ENCODE measurements at places on chromosomes 1 and 21.
A peak's percentile ranks its signal among the peaks of the same experiment; 100 is the strongest.

DNA sequence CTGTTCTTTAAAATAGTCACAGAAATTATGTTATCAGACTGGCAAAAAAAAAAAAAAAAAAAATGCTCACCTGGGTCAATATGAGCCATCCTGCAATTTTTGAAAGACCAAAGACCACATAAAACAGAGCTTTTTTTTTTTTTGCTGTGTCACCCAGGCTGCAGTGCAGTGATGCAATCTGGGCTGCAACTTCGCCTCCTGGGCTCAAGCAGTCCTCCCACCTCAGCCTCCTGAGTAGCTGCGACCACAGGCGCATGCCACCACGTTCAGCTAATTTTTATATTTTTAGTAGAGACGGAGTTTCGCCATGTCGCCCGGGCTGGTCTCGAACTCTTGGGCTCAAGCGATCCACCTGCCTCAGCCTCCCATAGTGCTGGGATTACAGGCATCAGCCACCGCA lies 62.8 kb downstream of the RGS13 start:
- DNase-seq: no peak

DNA sequence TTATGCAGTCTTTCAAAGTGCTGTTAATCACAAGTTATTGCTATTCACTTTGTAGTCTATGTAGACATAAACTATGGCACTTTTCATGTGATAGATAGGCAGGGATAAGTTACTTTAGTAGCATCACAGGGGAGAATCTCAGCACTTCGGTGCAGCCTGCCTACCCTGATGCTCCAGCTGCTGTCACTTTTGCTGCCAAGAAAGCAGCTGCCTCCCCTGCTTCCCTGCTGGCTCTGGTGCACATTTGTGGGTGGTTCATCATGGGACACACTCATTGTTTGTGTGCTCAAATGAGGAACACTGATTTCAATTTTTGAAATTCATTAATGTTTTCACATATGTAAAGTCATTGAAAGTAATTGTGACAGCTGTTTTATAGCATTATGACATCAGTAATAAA lies 272.6 kb downstream of the S1PR1 start:
- DNase-seq: no peak

DNA sequence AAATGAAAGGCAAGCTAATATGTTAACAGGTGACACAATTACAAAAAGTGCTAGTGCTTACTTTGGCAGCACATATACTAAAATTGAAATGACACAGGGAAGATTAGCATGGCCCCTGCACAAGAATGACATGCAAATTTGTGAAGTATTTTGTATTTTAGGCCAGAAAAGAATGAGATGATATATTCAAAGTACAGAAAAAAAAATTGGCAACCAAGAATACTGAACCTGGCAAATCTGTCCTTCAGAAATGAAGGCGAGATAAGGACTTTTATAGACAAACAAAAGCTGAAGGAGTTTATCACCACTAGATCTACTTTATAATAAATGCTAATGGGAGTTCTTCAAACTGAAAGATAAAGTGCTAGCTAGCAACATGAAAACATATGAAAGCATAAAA lies 350.0 kb upstream of the POU3F1 start:
- DNase-seq: no peak

DNA sequence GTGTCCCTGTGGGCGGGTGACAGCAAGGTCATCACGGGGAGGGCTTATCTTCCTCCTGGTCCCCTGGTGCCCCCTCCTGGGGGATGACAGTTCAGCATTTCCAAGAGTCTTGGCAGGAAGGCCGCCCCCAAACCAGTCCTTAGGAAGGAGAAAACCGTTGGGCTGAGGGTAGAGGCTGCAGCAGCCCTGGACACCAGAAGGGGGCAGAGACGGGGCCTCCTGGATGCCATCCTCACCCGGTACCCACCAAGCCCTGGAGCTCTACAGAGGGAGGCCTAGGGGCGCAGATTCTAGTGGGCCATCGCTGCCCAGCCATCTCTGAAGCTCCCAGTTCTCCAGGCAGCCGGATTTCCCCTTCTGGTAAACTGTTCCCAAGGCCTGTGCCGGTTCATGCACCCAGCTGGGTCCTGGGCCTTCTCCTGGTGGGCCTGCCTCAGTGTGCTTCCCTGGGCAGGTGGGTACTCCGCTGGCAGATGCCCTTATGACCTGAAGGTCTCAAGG lies 14.8 kb upstream of the ZNF669 start:
- DNase-seq: no peak

DNA sequence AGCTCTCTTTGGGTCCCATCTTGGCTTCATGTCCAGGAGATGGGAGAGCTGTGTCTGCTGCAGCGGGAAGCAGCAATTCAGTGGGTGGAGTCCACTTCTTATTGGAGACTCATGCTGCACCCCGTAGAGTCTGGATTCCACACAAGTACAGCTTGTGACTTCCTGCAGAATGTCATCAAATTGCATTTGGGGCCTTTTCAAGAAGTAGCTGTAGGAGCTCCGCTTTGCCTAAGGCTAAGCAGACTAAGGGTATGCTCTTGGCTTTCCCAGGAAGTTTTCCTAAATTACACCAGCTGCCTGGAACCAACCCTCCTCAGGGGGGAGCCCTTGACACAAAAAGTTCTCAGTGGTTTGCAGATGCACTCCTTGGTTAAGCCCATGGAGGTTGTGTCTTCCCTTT lies 5.7 kb upstream of the MOB3C start:
- DNase-seq: no peak

- DNase-seq: no peak
Observed at GRCh38 chr1:208303743-208304712, 59.8 kb upstream of the PLXNA2 start.

- no peak for DNase-seq
Observed at GRCh38 chr1:46526691-46527291, 24.7 kb downstream of the KNCN start.

DNA sequence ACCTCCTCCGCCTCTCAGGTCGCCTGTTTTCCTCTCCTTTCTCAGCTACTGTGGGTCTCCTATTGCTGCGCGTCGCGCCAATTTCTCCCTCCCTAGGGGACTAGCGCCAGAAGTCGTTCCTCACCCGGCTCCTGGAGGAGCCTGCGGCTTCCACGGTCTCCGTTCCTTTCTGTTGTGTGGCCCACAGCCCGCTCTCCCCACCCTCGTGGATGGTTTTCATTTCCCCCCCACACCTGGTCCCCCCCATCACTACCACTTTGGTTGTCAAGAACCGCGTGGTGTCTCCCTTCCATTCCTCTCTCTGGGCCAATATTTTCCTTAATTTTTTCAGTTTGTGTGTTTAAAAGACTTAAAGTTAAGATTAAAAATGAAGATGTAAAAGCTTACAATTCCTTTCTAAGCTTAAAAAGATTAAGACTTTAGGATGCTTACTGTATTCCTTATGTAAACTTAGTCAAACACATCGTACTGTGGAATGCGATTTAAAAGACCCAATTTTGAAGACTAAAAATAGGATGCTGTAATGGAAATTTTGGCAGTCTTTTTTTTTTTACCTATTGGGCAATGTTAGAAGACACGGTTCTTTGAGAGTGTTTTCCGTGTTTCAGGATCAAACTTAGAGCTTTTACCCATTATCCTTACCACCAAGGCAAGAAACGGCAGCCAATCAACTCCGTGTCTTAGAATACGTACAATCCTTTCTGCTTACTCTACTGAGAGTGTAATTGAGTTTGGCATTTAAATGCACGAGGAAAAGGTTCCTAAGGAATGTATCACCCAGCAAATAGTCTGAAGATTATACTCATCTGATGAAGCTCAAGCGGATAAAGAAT lies 773 bp downstream of the CNST start:
- peak; percentile 38 for DNase-seq

DNA sequence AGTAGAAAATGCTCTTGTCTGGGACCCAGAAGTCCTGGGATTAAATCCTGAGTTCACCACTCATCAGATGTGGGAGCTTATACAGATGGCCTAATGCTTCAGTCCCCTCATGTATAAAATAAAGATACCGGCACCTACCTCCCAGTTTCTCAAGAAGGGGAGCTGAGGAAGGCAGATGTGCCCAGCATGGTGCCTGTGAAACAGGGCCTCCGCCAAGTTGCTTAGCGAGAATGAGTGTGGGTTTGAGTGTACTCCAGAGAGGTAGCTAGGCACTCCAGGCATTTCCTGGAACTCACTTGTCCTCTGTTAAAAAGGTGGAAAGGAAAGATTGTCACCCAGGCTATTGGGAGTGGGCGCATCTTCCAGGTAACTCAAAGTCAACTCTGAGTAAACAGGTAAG lies 37.8 kb downstream of the IER5 start:
- no peak for DNase-seq

- DNase-seq: no peak
Observed at GRCh38 chr1:205594846-205595245, 37.0 kb downstream of the ELK4 start.

- no peak for DNase-seq
Observed at GRCh38 chr21:29206445-29206844, 76.0 kb downstream of the MAP3K7CL start.

DNA sequence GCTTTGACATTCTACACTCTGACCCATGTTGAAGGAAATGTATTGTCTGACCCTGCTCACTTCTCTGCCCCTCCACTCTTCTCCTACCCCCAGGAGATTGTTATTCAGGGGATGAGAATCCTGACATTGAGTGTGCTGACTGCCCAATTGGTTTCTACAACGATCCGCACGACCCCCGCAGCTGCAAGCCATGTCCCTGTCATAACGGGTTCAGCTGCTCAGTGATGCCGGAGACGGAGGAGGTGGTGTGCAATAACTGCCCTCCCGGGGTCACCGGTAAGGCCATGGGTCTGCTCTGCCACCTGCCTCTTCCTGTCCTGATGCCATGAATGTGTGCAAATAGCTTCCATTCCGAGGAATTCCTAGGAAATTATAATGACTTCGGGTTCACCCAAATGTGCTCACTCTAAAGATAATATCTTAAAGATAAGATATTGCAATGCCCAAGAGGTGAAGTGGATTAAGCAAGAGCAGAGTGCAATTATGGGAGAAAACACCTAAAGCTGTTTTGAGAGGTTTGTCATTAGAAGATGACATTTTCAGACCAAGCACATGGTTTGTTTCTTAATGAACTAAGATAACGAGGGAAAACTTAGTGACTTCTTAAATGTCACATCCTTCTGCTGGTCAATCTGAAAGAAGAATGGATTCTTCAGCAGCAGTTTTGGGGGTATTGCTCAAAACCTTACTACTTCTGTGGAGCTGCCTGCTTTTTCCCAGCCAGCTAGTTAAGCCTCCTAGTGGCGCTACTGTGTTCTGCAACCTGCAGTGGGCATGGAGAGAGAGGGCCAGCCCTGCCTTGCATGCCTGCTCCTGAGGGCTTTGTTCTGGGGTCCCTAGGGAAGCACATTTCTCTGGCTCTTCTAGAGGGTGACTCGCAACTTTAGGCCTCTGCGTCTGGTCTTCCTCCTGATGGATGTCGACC lies 41.6 kb downstream of the LAMC2 start:
- DNase-seq: no peak

- DNase-seq: no peak
Observed at GRCh38 chr1:46533179-46533864, 18.1 kb downstream of the KNCN start.

DNA sequence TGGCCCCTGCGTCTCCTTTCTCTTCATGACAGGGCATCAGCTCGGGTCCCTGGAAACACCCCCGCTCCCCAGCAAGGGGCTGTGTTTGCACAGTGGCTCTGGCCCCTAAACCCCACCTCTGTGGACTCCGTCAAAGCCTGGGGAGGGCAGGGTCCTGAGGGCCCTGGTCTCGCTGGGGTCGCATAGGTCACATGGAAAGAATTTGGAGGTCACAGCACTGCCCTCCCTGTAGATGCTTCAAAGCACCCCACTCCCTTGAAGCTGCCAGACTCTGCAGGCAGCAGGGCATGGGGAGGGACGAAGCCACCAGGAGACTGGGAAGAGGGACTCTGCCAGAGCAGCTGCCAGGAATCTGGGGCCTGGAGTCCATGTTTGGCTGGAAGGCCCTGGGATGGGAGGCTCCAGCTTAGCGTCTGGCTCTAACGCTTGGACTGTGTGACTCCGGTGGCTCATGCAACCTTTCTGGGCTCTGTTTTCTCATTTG lies 36.6 kb upstream of the ECE1 start:
- DNase-seq: no peak

GRCh38 chr1:186311375-186312051 lies 63.5 kb downstream of the TPR start:
- no peak for DNase-seq

DNA sequence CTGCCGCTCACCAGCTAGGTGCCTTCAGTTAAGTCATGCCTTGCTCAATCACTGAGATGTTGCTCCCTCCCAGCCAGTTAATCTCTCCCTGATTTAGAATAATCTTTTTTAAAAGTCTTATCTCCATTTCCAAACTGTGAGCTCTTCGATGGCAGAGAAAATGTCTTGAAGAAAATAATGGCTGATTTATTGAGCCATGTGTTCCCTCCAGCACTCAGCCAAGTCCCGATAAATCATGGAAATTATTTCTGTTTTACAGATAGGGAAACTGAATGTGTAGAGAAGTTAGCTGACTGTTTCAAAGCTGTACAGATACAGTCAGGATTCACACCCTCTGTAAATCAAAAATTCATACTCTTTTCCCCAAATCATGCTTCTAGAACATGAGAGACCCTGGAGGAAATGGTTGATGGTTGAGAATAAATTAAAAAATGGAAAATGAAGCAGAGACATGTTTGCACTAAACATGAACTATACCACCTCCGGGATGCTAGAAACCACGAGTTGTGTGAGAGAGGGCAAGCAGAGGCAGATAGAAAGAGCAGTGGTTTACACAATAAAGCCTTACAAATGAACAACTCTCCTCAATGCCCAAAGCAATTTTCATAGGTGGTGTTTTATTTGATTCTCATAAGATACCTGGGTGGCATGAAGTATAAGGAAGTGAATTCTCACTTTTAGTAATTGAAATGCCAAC lies 376.4 kb downstream of the PLPP3 start:
- no peak for DNase-seq

DNA sequence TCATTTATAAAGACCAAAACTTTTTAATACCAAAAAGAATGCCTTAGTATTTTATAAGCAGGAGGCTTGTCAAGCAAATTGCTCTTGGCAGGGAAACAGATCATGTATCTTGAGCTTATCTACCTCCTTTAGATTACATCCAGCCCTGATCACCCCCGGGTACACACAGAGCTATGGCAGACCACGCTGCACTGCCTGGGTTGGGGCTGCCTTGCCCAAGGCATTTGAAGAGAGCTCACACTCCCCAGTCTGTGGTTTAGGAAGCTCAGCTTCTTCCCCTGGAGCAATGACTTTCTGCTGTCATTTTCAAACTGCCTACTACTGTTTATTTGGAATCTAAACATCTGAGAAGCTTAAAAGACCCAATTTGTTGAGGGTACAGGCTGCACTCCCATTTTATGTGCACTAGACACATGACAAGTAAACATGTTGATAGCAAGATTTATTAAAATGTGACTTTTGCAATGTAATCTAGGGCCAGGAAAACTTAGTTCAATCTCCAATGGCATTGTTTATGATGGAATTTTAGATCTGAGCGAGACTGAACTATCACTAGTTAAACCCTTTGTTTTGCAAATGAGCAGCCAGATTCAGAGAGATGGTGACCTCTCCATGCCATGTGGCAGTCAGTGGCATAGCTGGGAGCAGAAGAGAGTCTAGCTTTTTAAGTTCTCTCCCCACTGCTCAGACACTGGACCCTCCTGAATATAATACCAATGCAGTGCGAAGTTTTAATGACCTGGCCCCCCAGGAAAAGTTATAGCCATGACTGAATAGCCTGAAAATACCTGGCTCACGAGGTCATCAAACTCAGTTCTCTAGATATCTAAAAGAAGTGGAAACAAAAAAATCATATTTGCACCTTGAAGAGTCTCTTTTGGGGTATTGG lies 214.9 kb downstream of the HLX start:
- no peak for DNase-seq

- no peak for DNase-seq
Observed at GRCh38 chr1:112637254-112638109, 17.9 kb downstream of the CAPZA1 start.

All from KG1 (cell line).